ENCODE measurements at places on chromosomes 3 and 15. TPM values are rescaled to one million over a fixed set of nuclear protein-coding genes. Genes with fewer than 3 reads are reported as not detected.

CIB2 gene
- 1.5 TPM for total RNA-seq

ISLR gene
- total RNA-seq, result 77.5 TPM

SETD2 gene
- total RNA-seq, result 37.1 TPM

INSYN1 gene
- total RNA-seq, result 4.7 TPM

ATP13A5 gene
- not detected for total RNA-seq

SLC27A2 gene
- not detected for total RNA-seq

BFSP2 gene
- total RNA-seq, result not detected

POLQ gene
- total RNA-seq, result 1.5 TPM

GRIP2 gene
- total RNA-seq, result 1.4 TPM

DCUN1D1 gene
- total RNA-seq, result 38.4 TPM

SCN11A gene
- total RNA-seq, result under 0.01 TPM

LRTM1 gene
- not detected for total RNA-seq

DNA sequence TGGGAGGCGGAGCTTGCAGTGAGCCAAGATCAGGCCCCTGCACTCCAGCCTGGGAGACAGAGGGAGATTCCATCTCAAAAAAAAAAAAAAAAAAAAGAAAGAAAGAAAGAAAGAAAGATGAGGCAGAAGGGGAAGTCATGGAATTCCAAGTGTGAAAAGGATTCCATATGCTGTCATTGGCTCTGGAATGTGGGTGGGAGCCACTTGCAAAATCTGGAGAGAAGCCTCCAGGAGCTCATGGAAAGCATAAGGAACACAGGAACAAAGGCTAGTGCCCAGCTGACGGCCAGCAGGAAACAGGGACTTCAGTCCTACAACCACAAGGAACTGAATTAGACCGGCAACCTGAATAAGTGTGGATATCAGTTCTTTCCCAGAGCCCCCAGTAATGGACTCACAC, 12.5 kb upstream of the TRAK1 start:
- no peak for DNase-seq
- no peaks in the 10 kb centered on the region for H3K36me3 ChIP-seq
- H3K27me3 ChIP-seq, result no peaks in the 10 kb centered on the region
- no peak overlapping the region for H3K27ac ChIP-seq

- no peak overlapping the region for H3K4me3 ChIP-seq
- no peaks in the 10 kb centered on the region for H3K27me3 ChIP-seq
- no peaks in the 10 kb centered on the region for H3K4me1 ChIP-seq
- H3K36me3 ChIP-seq, result no peaks in the 10 kb centered on the region
- H3K27ac ChIP-seq, result no peak overlapping the region
- peak; percentile 22 for DNase-seq
Observed at GRCh38 chr3:37598808-37599581, 262.7 kb upstream of the CTDSPL start.

- no peaks in the 10 kb centered on the region for H3K36me3 ChIP-seq
- peaks cover 12% of the 10 kb centered on the region for H3K4me1 ChIP-seq
- DNase-seq, result no peak
- no peak overlapping the region for H3K4me3 ChIP-seq
- no peaks in the 10 kb centered on the region for H3K27me3 ChIP-seq
Observed at GRCh38 chr15:67925182-67925581, 85.3 kb upstream of the RNU6-1 start.

- DNase-seq, result no peak
- H3K4me1 ChIP-seq, result peaks cover 19% of the 10 kb centered on the region
- no peak overlapping the region for H3K4me3 ChIP-seq
- H3K36me3 ChIP-seq, result no peaks in the 10 kb centered on the region
- H3K27ac ChIP-seq, result peak overlapping the region; percentile 55
Observed at GRCh38 chr3:108471426-108471825, 39.0 kb downstream of the MYH15 start.

DNA sequence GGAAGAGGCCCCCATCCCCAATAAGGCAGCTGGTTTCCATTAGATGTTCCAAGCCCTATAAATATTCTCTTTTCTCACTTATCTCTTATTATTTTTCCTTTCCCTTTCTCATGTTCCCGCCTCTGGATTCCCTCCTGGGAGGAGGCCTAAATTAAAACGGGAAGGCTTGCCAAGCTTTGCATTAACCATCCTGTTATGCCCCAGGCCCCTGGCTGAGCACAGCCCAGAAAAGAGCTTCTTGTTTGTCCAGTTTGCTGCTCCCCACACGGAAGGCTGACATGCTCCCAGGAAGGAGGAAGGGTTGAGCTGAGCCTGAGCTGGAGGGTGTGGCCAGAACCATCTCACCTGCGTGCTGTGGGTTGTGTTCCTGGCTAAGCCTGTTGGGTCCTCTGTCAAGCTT, 63.1 kb upstream of the BOC start:
- no peak for DNase-seq
- peaks cover 21% of the 10 kb centered on the region for H3K27me3 ChIP-seq
- no peaks in the 10 kb centered on the region for H3K36me3 ChIP-seq
- no peak overlapping the region for H3K4me3 ChIP-seq
- H3K27ac ChIP-seq, result no peak overlapping the region
- no peaks in the 10 kb centered on the region for H3K4me1 ChIP-seq

- H3K27ac ChIP-seq, result no peak overlapping the region
- H3K36me3 ChIP-seq, result no peaks in the 10 kb centered on the region
- H3K4me1 ChIP-seq, result no peaks in the 10 kb centered on the region
- H3K27me3 ChIP-seq, result no peaks in the 10 kb centered on the region
Observed at GRCh38 chr3:14879211-14879874, 60.6 kb downstream of the FGD5 start.

DNA sequence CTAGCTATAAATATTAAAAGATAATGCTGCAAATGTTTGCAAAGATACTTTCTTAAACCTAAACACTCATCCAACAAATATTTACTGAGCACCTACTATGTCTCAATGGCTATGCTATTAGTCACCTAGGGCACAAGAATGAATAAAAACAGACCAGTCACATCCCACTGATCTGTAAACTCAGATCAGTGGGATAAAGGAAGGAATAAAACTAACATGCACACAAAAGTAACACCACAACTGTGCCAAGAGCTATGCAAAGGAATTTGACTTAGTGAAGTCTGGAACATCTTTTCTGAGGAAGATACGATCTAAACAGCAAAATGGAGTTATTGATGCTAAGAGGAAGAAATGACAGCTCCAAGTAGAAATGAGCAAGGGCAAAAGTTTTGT, 56.6 kb downstream of the CBLB start:
- H3K27ac ChIP-seq, result peak overlapping the region; percentile 46
- no peak overlapping the region for H3K4me3 ChIP-seq
- H3K4me1 ChIP-seq, result peaks cover 35% of the 10 kb centered on the region
- peaks cover 6% of the 10 kb centered on the region for H3K36me3 ChIP-seq

DNA sequence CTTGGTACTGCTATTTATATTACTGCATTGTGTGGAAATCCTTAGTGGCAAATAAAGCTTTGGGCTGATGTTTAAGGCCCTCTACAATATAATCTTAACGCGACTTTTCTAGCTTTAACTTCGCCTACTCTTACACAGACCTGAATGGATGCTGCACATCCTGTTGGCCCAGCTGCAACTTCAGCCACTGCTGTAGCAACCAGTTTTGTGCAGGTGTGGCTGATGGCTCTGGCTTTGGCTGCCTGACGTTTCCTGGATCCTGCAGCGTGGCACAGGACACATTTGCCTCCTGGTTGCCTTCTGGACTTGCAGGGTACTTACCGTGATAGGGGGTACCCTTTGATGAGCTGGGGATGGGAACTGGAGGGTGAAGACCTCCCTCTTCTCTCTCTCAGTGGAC, 20.2 kb upstream of the ERICH6 start:
- no peaks in the 10 kb centered on the region for H3K27me3 ChIP-seq
- DNase-seq, result no peak

GRCh38 chr3:194565597-194566190, 67.5 kb downstream of the TMEM44 start:
- DNase-seq, result peak; percentile 83
- peaks cover 28% of the 10 kb centered on the region for H3K4me1 ChIP-seq
- H3K27me3 ChIP-seq, result no peaks in the 10 kb centered on the region
- H3K4me3 ChIP-seq, result peak overlapping the region; percentile 43

GRCh38 chr15:75751116-75751875, 38.6 kb upstream of the CSPG4 start:
- no peak for DNase-seq
- H3K27me3 ChIP-seq, result no peaks in the 10 kb centered on the region
- no peak overlapping the region for H3K27ac ChIP-seq
- H3K4me3 ChIP-seq, result no peak overlapping the region
- H3K36me3 ChIP-seq, result no peaks in the 10 kb centered on the region
- no peaks in the 10 kb centered on the region for H3K4me1 ChIP-seq

DNA sequence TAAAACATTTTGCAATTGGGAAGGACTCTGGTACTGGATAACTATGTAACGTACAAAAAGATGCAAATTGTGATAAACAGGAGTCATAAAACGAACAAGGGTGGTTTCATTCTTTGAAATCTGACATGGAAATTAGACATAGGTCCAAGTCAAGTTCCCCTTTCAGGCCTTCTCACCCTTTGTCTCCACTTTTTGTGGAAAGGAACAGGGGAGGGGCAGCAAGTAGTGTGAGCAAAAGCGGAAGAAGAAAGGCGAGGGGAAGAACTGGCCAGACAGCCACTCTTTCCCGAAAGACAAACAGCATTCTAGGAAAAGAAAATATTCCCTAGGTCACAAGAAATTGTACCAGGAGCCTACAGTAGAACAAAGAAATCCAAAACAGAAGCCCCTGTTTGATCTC, 52.6 kb downstream of the MCF2L2 start:
- DNase-seq, result no peak
- H3K4me1 ChIP-seq, result peaks cover 4% of the 10 kb centered on the region
- no peaks in the 10 kb centered on the region for H3K36me3 ChIP-seq
- H3K27ac ChIP-seq, result no peak overlapping the region
- H3K27me3 ChIP-seq, result no peaks in the 10 kb centered on the region

GRCh38 chr3:73442886-73443285, 181.9 kb downstream of the PDZRN3 start:
- peaks cover 2% of the 10 kb centered on the region for H3K27me3 ChIP-seq
- no peak for DNase-seq
- no peak overlapping the region for H3K27ac ChIP-seq
- H3K4me1 ChIP-seq, result peaks cover 3% of the 10 kb centered on the region

GRCh38 chr3:154193000-154193615, 71.9 kb downstream of the ARHGEF26 start:
- H3K27ac ChIP-seq, result no peak overlapping the region
- H3K4me1 ChIP-seq, result no peaks in the 10 kb centered on the region
- no peak overlapping the region for H3K4me3 ChIP-seq
- H3K36me3 ChIP-seq, result no peaks in the 10 kb centered on the region
- no peaks in the 10 kb centered on the region for H3K27me3 ChIP-seq
- DNase-seq, result no peak

- H3K4me1 ChIP-seq, result no peaks in the 10 kb centered on the region
- no peak overlapping the region for H3K27ac ChIP-seq
- no peaks in the 10 kb centered on the region for H3K27me3 ChIP-seq
- H3K4me3 ChIP-seq, result no peak overlapping the region
Observed at GRCh38 chr3:117074826-117075225, 365.2 kb downstream of the TUSC7 start.

DNA sequence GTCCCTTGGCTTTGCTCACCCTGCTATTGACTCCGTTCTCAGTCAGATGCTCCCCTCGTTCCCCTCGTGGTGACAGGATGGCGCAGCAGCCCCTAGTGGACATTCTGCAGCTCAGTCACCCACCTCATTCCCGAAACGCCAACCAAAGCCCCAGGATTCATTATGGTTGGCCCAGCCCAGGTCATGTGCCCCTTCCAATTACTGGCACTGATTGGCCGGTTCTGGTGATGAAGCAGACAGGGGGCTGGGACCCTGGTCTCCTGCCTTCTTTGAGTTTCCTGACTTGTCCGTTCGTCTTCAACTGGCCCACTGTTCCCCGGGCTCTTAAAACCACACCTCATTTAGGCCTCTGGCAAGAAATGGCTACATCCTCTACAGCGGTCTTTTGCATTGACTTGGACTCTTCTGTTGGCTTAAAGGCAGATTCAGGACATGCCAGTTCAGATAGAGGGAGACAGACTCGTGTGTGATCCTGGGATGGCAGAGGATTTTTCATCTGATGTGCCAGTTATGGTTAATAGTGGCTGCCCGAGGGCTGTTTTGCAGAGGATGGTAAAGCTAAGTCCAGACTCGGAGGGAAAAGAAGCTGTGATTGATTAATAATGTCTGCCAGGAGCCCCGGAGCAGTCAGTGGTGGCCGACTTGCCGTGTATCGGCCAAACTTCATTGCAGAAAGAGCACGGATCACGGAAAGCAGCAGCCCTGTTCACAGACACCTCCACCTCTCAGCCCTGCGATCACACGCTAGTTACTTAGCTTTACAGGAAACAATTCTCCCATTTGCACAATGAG, 37.8 kb downstream of the LSM3 start:
- no peaks in the 10 kb centered on the region for H3K36me3 ChIP-seq
- DNase-seq, result no peak
- no peaks in the 10 kb centered on the region for H3K27me3 ChIP-seq
- no peak overlapping the region for H3K27ac ChIP-seq

DNA sequence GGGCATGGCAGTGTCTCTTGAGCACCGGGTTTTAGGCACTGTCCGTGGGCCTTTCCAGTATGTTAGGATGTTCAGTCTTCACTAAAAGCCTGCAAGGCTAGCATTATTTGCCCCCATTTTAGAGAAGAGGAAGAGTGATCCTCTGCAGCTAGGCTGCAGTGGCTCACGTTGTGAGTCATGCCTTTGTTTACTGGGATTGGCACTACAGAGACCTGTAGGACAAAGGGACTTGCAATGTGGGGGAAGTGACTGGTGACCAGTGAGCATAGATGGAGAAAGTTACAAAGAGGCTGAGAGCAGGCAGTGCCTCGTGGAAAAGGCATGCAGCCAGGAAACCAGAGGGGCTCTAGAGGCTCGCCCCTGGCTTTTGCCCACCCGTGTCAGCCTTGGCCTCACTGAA, 26.8 kb upstream of the CPNE9 start:
- no peaks in the 10 kb centered on the region for H3K27me3 ChIP-seq
- H3K4me1 ChIP-seq, result no peaks in the 10 kb centered on the region
- peaks cover 79% of the 10 kb centered on the region for H3K36me3 ChIP-seq

DNA sequence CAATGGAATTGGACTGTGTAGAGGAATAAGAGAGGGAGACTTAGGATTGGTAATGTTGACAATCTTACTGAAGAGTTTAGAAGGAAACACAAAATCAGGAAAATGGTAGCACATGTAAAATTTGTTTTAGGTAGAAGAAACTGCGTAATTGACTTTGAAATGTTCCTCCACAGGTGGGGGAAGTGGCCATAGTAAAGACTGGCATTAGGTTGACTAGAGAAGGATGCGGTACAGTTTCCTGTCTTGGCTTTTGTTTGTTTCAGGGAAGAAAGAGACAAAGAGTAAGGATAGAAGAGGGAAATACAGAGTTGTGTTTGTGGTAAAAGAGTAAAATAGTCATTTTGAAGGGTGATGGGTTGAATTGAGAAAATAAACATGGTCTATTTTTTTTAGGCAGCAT, 253.6 kb upstream of the ZNF717 start:
- H3K36me3 ChIP-seq, result no peaks in the 10 kb centered on the region
- H3K4me1 ChIP-seq, result no peaks in the 10 kb centered on the region
- H3K27ac ChIP-seq, result no peak overlapping the region
- no peak for DNase-seq

- no peaks in the 10 kb centered on the region for H3K36me3 ChIP-seq
- H3K4me3 ChIP-seq, result no peak overlapping the region
- H3K27me3 ChIP-seq, result no peaks in the 10 kb centered on the region
- H3K27ac ChIP-seq, result peak overlapping the region; percentile 55
- peaks cover 33% of the 10 kb centered on the region for H3K4me1 ChIP-seq
Observed at GRCh38 chr3:171788546-171789351, 21.5 kb downstream of the PLD1 start.
